AG09319 (cell line): ENCODE measurements at places on chromosomes 5 and 9.

- DNase-seq, result peak; percentile 4
Measured at GRCh38 chr5:77560677-77561263, 68.7 kb upstream of the WDR41 start.

DNA sequence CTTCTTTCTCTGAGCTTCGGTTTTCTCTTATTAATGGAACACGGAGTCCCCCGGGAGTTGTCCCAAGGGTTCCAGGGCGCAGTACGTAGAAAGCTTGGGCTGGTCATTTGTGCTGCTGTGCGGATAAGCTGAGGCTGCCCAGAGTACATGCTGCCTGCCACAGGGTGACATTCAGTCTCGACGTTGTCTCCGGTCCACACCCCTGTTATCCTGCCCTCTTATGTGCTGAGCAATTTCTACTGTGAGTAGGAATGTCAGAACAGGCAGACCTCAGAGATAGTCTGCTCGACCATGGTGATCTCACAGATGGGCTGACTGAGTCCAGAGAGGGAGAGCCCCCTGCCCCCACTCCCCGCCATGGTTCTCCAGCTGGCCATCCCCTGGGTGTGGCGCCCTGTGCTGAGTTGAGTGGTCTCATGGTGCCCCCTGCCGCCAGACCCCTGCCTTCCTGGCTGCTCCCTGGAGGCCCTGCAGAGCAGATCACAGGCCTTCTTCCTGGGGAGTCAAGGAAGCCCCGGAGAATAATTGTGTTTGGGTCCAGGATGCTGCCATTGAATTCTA lies 124.0 kb downstream of the RGS3 start:
- DNase-seq, result no peak

DNA sequence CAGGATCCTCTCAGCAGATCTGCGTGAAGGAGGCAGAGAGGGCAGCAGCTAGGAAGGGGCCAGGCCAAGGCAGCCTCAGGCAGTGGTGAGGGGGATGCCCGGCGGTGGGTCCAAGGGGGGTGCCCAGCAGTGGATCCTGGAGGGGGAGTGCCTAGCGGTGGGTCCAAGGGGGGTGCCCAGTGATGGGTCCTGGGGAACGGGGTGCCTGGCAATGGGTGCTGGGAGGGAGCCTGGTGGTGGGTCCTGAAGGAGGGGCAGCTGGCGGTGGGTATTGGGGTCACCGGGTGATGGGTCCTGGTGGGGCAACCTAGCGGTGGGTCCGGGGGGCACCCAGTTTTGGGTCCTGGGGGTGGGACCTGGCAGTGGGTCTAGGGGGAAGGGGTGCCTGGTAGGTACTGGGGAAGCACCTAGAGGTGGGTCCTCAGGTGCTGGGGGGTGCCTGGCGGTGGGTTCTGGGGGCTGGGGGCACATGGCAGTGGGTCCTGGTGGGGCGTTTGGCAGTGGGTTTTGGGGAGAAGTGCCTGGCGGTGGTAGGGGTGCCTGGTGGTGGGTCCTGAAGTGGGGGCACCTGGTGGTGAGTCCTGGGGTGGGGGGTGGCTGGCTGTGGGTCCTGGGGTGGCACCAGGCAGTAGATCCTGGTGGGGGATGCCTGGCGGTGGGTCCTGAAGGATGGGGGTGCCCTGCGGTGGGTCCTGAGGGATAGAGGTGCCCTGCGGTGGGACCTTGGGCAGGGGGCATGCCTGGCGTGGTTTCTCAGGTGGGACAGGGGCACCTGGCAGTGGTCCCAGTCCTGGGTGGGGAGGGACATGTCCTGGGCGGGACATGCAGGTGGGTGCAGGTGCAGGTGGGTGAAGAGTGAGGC lies 1.9 kb downstream of the LRRC14B start:
- DNase-seq, result no peak

GRCh38 chr5:151281001-151281639 lies 22.4 kb downstream of the SLC36A3 start:
- DNase-seq, result no peak

GRCh38 chr5:157484768-157485167 lies 24.8 kb downstream of the NIPAL4 start:
- peak; percentile 10 for DNase-seq

DNA sequence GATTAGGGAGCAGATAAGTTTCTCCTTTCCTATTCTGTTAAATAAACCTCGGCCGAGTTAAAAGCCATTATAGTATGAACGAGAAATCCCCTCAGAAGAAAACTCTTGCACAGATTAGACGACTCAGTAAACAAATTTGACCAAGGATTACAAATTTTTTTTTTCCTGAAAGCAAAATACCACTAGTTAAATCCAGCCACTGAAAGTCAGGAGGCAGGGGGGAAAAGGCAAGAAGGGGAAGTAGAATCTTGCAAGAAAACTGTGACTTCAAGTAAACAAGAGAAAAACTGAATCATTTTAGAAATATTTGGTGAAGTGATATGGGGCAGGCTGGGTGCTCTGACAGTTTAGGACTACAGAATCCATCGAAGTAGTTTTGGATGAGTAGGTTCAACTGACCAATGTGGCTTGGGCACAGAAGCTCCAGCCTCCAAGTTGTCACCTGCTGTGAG lies 251.0 kb downstream of the DENND1A start:
- no peak for DNase-seq

DNA sequence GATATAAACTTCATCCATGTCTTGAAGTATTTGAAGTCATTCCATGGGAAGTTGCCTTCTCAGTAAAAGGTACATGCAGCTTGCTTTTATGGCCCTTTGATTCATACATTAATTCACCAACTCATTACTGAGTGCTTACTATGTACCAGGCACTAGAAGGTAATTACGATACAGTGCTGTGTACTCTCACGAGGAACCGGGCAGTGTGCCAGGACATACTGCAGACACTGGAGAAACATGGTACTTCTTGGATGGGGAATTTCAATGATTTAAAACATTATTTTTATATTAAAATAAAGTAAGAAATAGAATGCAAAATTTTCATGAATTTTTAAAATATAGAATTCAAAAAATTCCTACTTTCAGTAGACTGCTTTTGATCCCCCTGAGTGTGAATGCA lies 71.4 kb upstream of the WDR41 start:
- no peak for DNase-seq
